ENCODE measurements at places on chromosomes 4 and X.

DNA sequence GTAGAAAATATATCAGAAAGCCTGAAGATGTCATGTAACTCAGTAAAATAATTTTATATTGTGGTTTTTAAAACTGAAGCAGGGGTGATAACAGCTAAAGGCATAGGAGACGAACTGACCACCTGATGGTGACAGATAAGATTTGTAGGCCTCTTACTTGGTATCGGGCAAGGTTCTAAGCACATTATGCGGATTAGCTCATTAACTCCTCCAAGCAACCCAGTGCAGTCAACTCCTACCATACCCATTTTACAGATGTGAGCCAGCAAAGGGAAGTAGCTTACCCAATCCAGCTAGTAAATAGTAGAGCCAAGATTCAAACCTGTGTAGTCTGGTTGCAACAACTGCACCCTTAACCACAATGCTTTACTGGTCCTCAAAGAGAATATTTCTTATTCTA, 62.1 kb downstream of the CC2D2A start:
- no peak for DNase-seq

GRCh38 chr4:92514627-92515026, 210.9 kb downstream of the GRID2 start:
- DNase-seq, result no peak

- DNase-seq, result no peak
Observed at GRCh38 chrX:129700536-129700935, 38.2 kb upstream of the XPNPEP2 start.

- DNase-seq, result no peak
Observed at GRCh38 chr4:18533262-18533775, 511.8 kb upstream of the LCORL start.

- no peak for DNase-seq
Observed at GRCh38 chr4:137543648-137544047, 11.4 kb upstream of the PCDH18 start.

- no peak for DNase-seq
Observed at GRCh38 chrX:44343412-44344141, at the start of gene EFHC2. Gene EFHC2 (minus strand): TSS chrX:44343672. CDS start chrX:44343588, 84 bp downstream.

GRCh38 chrX:150570512-150570911, 2.1 kb downstream of the MTM1 start:
- no peak for DNase-seq

DNA sequence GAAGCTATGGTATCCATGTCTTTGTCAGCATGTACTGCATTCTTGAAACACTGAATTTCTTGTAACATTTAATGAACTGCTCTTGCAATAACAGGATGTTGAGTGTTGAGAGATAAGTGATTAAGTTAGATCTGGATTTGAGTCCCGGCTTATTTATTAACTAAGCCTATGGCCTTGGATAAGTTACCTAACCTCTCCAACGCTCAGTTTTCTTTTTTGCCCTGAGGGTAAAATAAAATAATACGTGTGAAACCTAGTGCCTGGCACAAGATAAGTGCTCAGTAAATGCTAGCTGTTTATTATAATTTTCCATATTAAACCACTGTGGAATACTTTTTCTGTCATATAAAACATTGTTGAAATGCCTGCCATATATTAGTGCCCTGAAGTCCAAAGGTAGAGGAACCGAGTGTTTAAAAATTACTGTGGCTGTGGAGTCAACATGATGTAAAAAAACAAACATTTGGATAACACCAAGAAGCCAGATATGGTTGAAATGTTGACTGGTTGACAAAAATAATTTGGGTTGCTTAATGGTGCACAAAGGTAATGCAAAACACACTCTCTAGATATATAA, 58.6 kb upstream of the ALB start:
- no peak for DNase-seq

- DNase-seq, result no peak
Observed at GRCh38 chr4:89056953-89057398, at the start of gene FAM13A. Gene FAM13A (minus strand): TSS chr4:89057185. CDS start chr4:89056964, 221 bp downstream.

DNA sequence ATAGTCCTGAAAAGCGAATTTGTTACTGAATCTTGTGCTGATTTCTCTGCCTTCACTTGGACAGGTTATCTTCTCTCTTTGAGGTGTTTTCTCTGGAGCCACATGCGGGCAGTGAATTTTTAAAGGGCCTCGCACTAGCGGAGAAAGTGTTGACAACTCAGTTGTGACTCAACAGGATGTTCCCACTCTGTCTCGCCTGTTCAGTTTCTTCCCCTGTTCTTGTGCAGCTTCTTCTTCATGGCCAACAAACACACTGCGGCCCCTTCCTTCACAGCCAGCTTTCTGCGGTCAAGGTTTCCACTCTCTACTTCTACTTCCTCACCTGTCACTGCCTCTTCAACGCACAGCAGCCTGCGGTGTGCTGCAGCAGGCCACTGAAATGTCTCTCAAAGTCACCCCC, 1.1 kb upstream of the SHROOM4 start:
- DNase-seq, result no peak

DNA sequence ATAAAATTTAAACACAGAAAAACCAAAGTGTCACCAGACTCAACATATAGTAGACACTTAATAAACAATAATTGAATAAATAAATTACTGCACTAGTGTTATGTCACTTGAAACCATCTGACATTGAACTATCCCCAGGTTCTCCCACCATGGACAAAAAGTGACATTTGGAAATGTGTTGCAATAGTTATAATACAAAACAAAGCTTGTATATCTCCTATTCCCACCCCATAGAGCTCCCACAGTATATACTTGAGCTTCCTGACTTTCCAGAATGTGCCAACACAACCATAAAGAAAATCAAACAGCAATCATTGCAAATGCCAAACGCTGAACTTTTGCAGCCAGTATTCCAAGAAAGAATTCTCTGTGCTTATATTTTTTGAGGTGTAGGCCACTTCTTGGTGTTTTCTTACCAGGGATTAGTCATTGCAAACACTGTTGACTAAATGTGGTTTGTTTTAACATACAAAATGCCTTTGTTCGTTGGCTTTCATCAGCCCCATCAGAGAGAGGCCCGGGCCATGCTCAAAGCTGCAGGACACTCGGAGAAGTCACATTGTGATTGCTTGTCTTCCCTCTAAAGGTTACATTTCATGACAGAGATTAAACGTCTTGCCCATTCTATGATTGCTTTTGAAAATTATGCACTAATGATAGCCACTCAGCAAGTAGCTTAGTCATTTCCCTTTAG, 33.8 kb downstream of the PPARGC1A start:
- no peak for DNase-seq

DNA sequence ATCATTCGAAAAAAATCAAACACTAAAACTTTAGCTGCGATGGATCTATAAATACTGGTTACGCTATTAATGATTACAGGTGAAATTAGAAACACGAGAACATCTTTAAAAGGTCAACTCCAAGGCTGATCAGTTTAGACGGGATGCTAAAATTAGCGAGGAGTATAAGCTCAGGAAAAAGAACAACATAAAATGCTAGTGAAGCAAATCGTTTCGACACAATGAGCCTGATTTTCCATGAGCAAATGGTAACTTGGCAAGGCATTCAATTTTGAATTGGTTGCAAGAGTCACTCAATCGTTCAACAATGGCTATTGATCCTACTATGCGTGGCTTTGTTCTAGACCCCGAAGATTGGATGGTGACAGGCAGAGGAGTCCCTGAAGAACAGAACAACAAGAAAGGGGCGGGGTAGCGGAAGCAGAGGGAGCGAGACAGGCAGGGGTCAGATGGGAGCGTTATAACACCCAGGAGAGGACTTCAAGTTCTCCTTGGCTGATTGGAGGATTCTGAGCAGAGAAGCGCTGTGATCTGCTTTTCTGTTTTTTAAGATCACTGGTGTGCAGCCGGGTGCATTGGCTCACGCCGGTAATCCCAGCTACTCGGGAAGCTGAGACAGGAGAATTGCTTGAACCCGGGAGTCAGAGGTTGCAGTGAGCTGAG, 146.5 kb downstream of the RBM47 start:
- no peak for DNase-seq

DNA sequence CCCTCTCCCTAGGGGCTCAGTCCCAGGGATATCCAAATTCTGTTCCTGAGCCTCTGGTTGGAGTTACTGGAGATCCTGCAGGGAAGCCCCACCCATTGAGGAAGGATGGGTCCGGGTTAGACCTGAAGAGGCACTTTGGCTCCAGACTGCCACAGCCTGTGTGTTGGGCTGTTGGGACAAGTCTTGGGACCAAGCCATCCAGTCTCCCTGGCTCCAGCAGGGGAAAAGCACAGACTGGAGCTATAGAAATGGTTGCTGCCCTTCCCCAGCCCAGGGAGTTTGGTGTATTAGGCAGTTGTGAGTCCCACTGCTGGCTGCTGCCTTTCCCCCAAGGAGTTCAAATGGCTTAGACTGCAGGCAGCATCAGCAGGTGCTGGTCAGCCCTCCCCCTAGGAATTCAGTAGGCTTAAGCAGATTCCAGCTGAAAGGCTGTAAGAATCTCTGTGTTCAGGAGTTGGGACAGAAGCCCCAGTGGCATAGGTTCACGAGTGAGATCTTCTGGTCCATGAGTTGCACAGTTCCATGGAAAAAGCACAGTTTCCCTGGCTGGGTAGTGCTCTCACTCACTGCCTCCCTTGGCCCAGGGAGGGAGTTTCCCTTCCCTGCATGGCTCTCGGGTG, 344.0 kb upstream of the EPHA5 start:
- no peak for DNase-seq

- DNase-seq, result no peak
Observed at GRCh38 chr4:26362745-26363439, 42.1 kb downstream of the RBPJ start.

DNA sequence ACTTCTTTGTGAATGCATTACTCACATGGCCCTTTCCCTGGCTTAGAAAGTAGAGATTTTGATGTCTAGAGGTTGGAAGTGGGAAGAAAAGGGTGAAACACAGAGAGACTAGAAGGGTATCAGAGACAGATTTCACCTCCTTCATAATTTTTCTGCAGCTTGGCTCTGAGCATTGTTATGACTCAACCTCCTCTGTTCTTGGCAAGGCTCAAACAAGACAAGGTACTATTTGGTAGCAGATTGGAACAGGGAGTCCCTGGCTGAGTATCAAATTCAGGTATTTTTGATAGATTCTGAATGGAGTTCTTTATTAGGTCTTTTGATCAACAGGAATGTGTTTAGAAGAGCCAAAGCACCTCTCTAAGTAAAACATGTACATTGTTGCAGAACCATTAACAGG, 146.3 kb upstream of the CHRDL1 start:
- no peak for DNase-seq

- no peak for DNase-seq
Observed at GRCh38 chr4:17811078-17811603, 362 bp downstream of the NCAPG start.

DNA sequence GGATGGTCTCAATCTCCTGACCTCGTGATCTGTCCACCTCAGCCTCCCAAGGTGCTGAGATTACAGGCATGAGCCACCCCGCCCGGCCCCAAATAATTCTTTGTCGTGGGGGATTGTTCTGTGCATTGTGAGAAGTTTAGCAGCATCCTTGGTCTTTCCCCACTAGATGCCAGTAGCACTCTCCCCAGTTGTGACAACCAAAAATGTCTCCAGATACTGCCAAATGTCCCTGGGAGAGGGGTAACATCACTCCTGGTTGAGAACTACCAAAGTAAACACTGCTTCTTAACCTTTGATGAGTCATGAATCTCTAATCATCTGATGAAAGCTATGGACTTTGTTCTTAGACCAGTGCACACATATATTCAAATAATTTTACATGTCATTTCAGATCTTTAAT, 90.7 kb upstream of the BRS3 start:
- no peak for DNase-seq

GRCh38 chr4:1011666-1012033, 224 bp downstream of the FGFRL1 start:
- DNase-seq, result no peak

- DNase-seq, result no peak
Observed at GRCh38 chr4:110474481-110474880, 1.5 kb upstream of the ENPEP start.

DNA sequence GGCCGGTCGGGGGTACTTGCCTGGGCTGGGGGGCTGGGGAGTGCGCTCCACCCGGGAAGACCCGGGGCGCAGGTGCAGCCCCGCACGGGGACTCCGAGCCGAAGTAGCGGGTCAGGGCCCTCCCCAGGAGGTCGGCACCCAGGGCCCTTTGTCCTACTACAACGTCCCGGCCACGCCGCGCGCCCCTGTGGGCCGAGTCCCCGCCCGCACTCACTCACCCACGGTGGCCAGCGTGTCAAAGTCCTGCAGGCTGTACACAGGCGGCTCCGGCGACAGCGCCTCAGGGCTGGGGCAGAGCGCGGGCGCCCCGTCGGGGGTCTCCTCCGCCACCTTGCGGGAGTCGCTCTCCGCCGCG, 602 bp downstream of the PRKX start:
- DNase-seq, result no peak

GRCh38 chrX:57640674-57641016, 39.4 kb downstream of the NLRP2B start:
- DNase-seq, result no peak

DNA sequence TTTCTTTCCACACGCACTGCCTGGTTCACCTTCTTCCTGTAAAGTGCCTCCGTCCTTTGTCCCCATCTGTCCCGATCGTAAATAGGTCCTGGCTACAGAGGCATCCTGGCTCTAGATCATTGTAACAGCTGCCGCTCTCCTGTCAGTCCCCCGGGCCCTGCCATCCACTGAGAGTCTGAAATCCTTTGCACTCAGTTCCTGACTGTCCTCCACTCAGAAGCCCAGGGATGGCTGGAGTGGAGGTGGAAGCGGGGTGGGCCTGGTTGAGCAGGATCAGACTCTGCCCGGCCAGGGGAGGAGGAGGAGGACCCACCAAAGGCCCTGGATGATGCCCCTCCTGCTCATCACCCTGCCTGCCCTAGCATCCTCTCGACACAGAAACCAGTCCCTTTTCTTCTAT, 29.8 kb downstream of the PIGG start:
- DNase-seq, result no peak

DNA sequence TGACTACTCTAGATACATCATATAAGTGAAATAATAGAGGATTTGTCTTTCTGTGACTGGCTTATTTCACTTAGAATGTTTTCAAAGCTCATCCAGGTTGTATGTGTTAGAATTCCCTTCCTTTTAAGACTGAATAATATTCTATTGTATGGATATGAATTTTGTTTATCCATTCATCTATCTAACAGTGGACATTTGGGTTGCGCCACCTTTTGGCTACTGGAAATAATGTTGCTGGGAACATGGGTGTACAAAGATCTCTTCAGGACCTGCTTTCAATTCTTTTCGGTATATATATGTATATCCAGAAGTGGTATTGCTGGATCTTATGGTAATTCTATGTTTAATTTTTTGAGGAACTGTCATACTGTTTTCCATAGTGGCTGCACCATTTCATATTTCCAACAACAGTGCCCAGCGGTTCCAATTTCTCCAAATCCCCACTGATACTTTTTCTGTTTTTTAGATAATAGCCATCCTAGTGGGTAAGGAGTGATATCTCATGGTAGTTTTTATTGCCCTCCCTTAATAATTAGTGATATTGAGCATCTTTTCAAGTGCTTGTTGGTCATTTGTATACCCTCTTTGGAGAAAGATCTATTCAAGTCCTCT, 3.4 kb upstream of the SCD5 start:
- DNase-seq, result no peak

- no peak for DNase-seq
Observed at GRCh38 chr4:81148576-81148975, 66.4 kb downstream of the PRKG2 start.

All from cortex of kidney (tissue), 1 donor.